ENCODE measurements at places on chromosomes 1 and 21. TPM values are rescaled to one million over a fixed set of nuclear protein-coding genes. Genes with fewer than 3 reads are reported as not detected.

Gene RGS13
- 0.19 TPM for total RNA-seq

DNA sequence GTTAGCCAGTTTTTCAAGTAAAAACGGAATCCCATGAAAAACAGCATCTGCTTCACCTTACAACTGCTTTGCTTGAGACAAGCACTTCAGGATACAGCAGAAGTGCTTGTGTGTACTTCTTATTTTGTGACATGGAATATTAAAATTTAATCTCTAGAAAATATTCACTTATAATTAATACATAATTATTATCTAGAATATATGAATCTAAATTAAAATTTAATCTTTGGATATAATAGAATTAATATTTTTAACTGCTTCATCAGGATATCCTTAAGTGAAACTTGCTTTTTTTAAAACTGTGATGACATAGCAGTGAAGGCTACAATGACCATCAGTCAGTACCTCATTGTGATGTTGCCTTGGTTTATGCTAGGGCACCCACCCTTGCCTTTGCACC is 148.4 kb upstream of the C1orf105 start:
- no peak for DNase-seq

DNA sequence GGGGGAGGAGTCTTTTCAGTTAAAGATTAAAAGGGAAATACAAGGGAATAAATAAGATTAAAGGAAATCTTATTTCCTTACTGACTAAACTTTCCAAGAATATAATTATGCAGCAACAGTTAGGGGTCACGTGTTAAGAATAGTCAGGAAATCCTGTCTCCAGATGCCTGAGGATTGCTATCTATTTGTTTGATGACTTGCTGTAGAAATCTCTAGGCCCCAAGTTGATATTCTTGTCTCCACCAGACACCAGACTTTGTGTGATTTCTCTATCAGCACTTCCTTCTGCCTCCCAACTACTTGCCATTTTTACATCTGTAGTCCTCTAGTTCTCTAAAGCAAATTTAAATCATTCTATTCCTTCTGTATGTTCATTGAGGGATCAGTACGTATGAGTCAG is 77.5 kb downstream of the RPAP2 start:
- DNase-seq = no peak

DNA sequence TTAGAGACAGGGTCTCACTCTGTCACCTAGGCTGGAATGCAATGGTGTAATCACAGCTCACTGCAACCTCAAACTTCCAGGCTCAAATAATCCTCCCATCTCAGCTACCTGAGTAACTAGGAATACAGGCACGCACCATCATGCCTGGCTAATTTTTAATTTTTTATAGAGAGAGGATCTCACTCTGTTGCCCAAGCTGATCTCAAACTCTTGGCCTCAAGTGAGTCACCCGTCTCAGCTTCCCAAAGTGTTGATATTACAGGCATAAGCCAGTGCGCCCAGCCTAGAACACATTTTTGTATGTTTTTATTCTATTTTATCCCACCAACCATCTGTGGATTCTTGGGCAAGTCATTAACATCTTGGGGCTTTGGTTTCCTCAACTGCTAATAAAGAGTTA is 100.5 kb downstream of the AK5 start:
- DNase-seq = no peak

- DNase-seq = no peak
Measured at GRCh38 chr1:101964708-101965107, 32.0 kb downstream of the OLFM3 start.

DNA sequence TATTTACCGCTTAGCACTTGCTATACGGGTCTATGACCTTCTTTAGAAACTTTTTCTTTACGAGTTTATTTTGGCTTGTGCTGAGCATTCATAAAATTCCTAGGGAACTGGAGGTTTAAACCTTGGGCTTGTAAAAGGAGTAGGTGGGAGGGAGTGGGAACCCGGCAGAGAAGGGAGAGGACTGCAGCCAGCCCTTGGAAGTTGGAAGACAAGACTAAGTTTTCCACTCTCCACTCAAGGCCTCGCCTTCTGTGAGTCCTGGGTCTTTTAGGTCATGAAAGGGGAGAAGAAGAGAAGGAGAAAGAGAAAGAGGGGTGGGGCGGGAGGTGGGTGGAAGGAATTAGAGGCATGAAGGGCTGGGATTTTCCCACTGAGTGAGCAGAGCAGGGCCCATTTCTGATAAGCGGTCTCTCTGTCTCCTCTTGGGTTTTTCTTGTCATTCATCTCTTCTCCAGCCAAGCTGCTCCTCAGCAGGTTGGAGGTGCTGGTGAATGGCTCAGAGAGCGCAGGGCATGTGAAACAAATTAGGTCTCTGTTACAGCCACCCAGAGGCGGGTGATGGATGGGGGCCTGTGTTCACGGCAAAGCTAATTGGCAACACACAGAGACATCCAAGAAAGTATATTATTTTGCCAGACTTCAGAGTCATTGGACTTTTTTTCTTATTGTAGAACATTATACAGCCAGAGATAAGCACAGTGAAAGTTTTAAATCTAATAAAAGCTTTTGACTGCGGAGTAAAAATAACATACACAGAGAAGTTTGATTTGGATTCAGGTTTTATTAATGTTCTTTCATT is 247.3 kb downstream of the FOXD2 start:
- no peak for DNase-seq

GRCh38 chr1:243686159-243686558 is 163.9 kb downstream of the AKT3 start:
- no peak for DNase-seq

Measured in heart left ventricle (tissue), 16 donors.